ENCODE measurements at places on chromosomes 7 and 10. TPM values are rescaled to one million over a fixed set of nuclear protein-coding genes. Genes with fewer than 3 reads are reported as not detected.

Gene TMEM273
- polyA plus RNA-seq = 5.4 TPM

Gene PGAM2
- polyA plus RNA-seq = 210 TPM

Gene HYCC1
- polyA plus RNA-seq = 33.0 TPM

Gene NUP42
- 39.8 TPM for polyA plus RNA-seq

Gene CABCOCO1
- polyA plus RNA-seq = 0.24 TPM

Gene MYO3A
- not detected for polyA plus RNA-seq

DNA sequence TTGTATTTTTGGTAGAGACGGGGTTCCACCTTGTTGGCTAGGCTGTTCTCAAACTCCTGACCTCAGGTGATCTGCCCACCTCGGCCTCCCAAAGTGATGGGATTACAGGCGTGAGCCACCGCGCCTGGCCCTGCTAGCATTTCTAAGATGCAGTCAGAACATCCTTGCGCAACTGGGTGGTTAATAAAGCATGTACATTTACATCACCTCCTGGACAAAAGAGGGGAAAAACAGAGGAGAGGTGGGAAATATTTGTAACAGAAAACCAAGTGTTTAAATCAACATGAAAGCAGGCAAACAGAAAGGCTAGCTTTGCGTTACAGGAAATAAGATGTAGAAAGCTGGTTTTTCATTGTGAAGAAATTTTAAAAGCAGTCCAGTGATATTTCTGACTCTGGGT, 220.9 kb upstream of the KMT2E start:
- no peak for DNase-seq

GRCh38 chr7:68571286-68571685, 1027.0 kb upstream of the AUTS2 start:
- DNase-seq = no peak

GRCh38 chr7:35513195-35513594, 181.7 kb downstream of the HERPUD2 start:
- no peak for DNase-seq

DNA sequence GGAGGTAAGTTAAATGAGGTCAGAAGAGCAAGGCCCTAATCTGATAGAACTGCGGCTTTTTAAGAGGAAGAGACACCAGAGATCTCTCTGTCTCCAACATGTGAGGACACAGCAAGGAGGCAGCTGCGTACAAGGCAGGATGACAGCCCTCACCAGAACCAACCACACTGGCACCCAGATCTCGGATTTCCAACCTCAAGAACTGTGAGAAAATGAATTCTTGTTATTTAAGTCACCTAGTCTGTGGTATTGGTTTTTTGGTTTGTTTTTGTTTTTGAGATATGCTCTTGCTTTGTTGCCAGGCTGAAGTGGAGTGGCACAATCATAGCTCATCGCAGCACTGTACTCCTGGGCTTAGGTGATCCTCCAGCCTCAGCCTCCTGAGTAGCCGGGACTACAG, 127.2 kb downstream of the DLG5 start:
- DNase-seq = no peak

GRCh38 chr10:86294346-86295265, 72.0 kb downstream of the GRID1 start:
- DNase-seq = no peak

DNA sequence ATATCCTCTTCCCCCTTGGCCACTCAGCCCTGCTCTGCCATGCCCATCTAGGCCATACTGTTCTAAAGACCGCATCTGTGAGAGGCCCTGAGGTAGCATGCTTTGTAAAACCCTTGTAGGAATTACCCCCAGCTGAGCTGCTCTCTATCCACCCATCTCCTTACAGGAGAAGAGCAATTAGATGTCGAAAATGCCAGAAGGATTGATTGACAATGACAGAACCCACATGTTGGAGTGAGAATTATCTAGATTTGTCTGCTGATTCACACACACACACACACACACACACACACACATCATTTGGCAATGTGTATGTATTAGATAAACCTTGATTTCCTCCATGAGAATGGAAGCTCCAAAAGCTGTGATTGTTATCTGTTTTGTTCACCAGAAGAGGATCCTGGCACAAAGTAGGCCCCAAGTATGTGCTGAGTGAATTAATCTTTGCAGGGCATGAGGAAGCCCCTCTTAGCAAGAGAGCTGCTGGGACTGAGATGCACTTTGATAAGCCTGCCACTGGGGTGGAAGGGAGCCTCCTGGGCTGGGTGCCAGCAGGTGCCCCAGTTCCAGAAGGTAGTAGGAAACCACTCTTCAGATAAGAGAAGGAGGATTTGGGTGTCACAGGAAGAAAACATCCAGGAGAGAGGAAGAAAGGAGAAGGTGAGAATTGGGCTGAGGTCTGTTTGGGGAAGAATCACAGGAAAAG, 187.5 kb upstream of the ADO start:
- DNase-seq = no peak

DNA sequence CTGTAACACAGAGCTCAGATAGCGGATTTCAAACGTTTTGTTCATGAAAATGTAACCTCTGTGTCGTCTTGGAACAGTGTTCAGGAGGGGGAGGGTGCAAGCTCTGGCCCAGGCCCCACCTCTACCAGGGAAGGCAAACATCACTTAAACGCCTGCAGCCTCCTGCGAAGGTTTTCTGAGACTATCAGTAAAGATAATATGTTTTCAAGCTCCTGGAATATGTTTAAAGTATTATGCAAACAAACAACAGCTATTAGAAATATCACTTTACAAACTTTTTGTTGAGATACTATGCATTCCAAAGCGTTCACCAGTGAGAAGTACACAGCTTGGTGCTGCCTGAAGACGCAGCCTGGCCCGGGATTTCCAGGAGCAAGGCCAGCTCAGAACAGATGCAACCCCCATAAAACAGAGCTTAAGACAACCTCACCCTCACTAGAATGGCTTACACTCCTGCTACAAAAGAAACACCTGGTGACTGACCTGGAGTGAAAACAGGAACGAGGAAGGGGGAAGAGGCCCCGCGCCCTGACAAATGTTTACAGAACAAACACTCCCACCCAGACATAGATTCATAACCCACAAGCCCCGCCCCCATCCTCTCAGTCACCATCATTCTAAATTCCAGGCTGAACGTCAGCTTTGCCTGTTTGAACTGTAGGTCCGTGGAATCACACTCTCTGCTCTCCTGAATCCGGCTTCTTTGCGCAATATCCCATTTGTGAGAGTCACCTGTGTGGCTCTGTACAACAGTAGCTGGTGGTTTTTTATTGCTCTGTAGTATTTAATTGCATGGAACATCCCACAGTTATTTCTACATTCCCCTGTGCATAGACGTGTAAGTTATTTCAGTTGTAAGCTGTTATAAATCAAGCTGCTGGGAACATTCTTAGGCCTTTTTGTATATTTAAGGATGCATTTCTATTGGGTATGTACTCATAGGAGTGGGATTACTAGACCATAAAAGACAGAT, 155.0 kb downstream of the PTPRN2 start:
- DNase-seq = no peak

- no peak for DNase-seq
These were observed 70.4 kb downstream of the TCF7L2 start for GRCh38 chr10:113020475-113020753.

- no peak for DNase-seq
These were observed 36.2 kb upstream of the HECW1 start for GRCh38 chr7:43076189-43076605.

DNA sequence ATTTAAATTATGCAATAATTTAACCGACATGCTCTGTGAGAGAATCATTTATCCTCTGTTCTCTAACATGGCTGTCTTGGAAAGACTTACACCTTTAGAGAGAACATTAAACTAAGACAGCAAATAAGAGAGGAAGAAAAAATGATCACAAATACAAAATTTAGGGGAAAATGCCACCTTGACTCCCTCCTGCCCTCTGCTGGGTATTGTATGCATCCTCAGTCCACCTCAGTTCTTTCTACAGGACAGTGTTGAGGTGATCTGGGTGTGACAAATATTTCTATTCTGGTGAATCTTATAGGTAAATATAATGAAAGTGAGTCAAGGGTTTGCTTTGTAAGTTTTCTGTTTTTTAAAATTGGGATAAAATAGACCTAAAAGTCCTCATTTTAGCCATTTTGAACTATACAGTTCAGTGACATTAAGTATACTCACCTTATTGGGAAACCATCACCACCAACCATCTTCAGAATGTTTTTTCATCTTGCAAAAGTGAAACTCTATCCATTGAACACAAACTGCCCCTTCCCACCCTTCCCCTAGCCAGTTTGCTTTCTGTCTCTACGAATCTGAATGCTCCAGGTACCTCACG, 61.5 kb upstream of the ELMO1 start:
- DNase-seq = no peak

DNA sequence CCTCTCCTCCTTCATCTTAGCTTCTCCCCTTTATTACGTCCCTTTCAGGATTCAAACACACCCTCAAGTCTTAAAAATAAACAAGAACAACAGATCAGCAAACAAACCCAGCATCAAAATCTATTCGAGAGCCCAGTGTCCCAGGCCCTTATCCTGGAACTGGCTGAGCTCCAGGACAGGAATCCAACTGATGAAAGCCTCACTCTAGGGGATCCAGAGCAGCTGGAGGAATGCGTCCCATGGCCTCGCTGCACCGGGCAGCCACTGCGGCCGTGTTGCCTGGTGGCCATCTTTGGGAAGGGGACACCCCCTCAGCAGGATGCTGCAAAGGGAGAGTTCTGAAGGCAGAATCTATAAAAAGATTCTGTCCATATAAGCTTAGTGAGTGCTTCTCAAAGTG, 156.5 kb upstream of the BMPER start:
- no peak for DNase-seq

DNA sequence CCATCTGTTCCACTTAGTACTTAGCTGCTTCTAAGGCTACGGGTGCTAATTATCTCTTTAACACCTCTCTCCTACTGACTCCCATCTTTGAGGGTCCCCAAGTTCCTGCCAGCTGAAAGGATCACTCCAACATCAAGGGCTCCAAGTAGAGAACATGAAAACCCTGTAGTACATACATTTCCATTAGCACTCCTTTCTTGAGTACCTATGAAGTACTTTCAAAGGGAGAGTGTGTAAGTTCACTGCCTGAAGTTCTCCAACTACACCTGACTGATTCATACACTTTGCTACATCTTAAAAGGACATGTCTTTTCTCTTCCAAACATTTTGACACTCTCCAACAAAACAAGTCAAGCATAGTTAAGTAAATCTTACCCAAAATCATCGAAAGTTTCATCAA, 113.8 kb downstream of the COL28A1 start:
- DNase-seq = no peak

- peak; percentile 55 for DNase-seq
These were observed 493 bp downstream of the WDR91 start for GRCh38 chr7:135210888-135211178.

DNA sequence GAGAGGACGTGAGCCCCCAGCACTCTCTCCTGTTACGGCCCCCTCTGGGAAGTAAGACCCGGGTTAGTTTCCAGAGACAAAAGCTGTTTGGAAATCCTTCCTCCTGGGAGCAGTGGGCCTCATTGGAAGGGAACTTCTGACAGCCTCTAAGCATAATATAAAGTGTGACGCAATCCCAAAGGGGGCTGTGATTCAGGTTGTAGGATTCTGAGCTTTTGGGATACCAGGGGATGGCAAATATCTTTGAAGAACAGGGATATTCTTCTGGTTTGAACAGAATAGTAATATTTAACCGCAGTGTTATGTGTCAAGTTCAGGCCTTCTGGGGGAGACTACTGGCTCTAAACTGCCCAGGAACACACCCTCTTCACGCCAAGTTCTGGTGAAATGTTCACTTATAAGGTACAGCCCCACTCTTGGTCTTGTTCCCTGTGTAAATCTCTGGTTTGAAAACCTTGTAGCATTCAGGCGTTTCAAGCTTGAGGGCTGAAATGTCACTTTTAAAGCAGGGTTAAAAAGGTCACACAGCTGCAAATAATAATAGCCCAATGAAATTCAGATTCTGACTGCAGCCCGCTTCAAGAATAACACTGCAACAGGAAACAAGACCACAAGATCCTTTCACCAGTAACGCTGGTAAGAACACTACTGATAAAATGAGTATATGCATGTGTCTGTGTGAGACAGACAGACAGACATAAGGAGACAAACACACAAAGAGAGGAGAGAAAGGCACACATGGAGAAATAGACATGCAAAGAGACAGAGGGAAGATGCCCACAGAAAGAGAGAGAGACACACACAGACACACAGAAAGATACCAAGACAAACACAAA, 69.0 kb downstream of the CREB5 start:
- DNase-seq = peak; percentile 47

DNA sequence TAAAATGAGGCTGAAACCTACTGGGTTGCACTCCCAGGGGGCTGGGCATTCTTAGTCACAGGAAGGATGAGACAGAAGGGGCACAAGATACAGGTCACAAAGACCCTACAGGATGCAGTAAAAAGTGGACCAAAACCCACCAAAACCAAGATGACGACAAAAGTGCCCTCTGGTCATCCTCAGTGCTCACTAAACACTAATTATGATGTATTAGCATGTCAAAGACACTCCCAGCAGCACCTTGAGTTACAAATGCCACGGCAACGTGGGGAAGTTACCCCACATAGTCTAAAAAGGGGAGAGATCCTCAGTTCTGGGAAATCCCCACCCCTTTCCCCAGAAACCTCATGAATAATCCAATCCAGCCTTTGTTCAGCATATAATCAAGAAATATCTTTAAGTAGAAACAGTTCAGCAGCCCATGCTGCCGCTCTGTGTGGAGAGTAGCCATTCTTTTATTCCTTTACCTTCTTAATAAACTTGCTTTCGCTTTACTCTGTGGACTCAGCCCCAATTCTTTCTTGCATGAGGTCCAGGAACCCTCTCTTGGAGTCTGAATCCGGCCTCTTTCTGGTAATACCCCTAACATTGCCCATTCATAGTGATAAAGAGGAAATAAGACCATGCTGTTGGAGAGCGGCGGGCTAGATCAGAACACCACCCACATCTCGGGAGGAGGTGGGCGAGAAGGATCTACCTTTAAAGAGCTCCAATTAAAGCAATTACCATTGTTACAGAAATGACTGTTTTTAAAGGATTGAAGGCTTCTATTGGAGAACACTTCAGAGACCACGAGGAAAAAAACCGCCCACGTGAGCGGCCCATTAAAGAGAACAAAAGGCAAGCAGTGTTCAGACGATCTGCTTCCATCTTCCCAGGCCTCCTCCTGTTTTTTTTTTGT, 170.9 kb downstream of the USP6NL start:
- DNase-seq = no peak

DNA sequence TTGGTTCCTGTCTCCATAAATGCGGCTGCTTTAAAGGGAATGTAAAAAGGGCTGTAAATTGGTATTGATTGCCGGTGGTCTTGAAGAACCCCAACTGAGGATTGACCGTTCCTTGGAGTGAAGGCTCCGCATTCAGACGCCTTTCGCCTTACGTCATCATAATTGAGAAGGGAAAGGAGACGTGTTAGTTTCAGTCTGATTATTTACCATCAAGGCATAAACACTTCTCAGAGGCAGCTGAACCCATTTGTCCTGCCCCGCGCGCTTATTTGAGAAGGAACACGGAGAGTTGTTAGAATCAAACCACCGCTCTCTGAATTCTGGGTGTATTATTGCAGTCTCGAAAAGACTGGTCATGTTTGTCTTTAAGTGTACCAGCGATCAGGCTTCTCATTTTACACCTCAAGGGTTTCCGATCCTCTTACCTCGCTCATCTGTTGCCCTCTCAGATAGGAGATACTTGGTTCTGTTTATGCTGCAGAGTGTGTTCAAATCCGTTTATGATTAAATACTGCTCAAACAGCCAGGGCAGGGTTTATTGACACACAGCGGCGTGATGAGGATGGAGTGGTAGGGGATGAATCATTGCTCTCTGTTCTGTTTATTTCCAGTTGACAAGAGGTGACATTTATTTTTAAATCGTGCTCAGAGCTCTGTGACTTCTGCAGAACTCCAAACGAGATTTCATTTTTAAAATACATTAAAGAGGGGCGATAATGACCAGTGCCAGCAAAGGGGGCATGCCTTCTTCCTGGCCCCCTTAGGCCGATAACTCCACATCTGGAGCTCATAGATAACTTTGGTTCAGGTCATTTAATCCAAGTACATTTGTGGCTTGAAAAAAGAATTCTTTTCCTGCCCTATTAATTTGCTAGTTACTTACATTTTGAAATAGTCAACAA, 30.4 kb downstream of the FOXK1 start:
- no peak for DNase-seq

All from muscle of arm (tissue), 14 donors.